ENCODE measurements at places on chromosomes 13 and 19.

DNA sequence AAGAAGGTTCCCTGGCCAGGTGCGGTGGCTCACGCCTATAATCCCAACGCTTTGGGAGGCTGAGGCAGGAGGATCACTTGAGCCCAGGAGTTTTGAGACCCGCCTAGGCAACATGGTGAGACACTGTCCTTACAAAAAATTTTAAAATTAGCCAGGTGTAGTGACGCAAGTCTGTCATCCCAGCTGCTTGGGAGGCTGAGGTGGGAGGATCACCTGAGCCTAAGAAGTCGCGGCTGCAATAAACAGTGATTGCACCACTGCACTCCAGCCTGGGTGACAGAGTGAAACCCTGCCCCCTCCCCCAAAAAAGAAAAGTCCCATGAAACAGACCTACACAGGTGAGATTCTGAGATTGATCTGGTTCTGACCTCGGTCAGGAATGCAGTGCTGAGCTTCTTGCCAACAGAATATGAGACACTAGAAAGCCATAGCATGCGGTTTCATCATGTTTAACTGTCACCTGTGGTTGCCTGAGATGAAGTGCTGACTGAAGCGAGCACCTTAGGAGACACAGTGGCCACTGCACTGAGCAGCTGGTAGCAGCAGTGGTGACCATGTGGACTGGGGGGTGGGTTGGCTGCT, 2.0 kb upstream of the A1BG start:
- DNase-seq = no peak

- DNase-seq = no peak
Observed at GRCh38 chr13:73767191-73767741, 366.9 kb downstream of the KLF12 start.

- DNase-seq = no peak
Observed at GRCh38 chr13:46211116-46211482, 629 bp upstream of the LRRC63 start.

DNA sequence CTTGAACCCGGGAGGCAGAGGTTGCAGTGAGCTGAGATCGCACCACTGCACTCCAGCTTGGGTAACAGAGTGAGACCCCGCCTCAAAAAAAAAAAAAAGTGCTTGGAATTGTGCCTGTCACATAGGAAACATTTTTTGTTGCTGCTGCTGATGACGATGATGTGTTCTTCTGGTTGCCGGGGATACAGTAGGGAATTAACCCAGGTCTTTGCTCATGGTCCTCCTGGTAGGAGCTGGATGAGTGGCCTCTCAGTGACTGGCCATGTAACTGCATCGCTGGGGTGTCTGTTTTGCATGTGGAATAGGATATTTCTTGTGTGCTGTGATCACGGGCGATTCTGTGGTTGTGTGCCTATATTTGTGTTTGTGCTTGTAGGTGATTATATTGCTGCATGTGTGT, 4.7 kb upstream of the CNFN start:
- no peak for DNase-seq

DNA sequence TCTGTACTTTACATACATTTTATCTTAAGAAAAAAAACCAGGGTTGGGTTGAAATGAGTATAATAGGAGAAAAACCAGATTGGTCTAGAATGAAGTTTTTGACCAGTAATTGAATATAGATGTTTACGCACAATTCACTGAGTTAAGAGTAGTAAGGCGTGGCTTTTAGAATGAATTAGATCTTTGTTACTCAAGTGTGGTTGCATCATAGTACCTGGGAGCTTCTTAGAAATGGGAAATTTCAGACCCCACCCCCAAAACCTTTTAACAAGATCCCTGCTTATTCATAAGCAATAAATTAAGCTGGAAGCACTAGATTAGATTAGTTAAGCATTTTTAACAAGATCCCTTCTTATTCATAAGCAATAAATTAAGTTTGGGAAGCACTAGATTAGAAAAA, 28.7 kb upstream of the LMO7 start:
- DNase-seq = no peak

- DNase-seq = peak; percentile 75
Observed at GRCh38 chr13:36154567-36155291, 23.5 kb upstream of the DCLK1 start.

GRCh38 chr19:29675120-29675649, 9.9 kb downstream of the PLEKHF1 start:
- DNase-seq = no peak

DNA sequence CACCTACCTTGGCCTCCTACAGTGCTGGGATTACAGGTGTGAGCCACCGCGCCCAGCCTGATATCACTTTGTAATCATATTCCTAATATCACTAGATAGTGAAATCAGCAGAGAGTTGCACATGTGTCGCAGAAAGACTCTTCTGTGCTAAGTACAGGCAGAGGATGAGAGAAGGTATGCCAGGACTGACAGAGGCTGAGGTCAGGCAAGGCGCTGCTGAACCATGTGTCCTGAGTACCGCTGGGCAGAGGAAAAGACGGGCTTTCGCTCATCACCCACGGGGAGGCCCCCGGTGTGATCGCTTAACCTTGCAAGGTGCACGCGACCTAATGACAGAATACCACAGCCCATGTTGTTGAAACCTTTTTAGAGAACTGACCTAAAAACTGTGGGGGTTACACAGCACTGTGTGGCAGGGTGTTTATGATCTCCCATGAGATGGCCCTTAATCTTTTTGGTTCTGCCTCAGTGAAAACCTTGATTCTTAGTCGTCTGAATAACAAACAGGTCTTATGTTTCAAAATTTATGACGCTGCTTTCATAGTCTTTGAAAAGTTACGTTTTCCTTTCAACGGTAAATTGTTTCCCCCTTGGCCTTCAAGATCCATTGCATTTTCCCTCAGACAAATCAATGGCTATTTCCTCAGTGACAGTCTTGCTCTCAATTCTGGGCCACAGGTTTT, 12.2 kb downstream of the GJA3 start:
- DNase-seq = no peak

DNA sequence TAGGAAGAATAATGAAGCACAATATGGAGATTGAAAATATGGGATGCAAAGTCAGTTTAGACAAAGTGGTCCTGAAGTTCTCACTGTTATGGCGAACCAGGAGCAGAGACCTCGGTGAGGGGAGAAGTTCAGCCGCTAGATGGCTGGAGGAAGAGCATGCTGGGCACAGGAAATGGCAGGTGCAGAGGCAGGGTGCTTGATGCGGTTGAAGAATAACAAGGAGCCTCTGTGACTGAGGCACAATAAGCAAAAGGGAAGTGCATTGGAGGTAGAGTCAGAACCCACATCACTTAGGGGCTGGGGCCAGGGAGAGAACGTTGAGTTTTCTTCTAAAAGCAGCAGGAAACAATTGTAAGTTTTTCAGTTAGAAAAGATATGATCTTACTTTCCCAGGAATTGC, 1725.2 kb downstream of the EFNB2 start:
- DNase-seq = no peak

GRCh38 chr13:93776936-93777335, 550.3 kb downstream of the GPC6 start:
- DNase-seq = no peak

- peak; percentile 22 for DNase-seq
Observed at GRCh38 chr19:11737964-11738745, 591 bp downstream of the ZNF823 start.

- no peak for DNase-seq
Observed at GRCh38 chr13:101697745-101698144, 245.3 kb downstream of the ITGBL1 start.

DNA sequence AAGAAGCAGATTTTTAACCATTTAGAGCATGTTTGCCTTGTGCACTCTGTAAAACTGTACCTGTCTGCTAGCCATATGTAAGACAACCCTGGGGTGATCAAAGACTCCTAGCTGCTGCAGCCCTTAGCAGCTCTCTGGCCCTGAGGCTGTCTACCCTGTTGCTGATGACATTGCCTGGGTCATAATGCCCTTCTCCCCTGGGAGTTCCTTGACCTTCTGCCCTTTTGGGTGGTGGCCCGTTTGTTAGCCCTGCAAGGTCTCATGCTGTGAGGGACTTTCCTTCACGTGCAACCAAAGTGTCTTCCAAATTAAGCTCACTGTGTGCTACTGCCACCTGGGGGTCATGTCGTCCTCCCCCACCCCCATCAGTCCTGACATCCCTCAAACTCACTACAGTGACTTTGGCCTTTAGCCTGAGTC, 7.4 kb downstream of the GPC6 start:
- no peak for DNase-seq

DNA sequence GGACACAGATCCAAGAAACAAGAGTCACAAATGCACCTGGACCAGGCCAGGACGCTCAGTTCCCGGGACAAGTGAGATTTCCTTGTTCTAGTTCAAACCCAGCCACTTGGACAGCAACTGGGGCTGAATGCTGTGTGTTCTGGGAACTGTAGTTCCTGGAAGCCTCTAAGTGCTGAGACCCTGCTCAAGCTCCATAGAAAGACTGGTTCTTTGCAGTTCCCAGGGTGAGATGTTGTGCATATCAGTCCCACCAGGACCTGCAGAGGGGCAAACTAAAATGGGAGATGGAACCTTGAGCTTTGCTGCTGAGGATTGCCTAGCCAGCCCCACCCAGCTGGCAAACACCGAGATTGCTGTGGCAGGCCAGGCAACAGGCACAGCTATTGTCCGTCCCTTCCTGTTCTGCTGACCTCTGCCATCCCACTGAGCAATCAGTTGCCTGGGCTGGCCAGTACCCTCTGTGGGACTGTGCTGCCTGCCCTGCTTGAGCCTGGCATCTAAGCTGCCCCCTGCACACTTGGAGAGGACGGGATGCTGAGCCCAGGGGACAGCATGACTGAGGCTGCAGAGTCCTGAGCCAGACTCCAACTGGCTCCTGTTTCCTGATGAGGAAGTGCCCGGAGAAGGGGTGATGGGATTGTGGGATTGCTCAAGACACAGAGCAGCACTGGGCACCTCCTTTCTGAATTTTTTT, 1.4 kb upstream of the GIPC1 start:
- no peak for DNase-seq

GRCh38 chr19:37506387-37507166, at the start of gene ZNF793:
Gene ZNF793, plus strand, starts transcription at chr19:37506939. Its CDS starts 16,501 bp downstream, at chr19:37523440.
- peak; percentile 90 for DNase-seq

GRCh38 chr13:50468849-50469669, 374.4 kb downstream of the DLEU7 start:
- no peak for DNase-seq

DNA sequence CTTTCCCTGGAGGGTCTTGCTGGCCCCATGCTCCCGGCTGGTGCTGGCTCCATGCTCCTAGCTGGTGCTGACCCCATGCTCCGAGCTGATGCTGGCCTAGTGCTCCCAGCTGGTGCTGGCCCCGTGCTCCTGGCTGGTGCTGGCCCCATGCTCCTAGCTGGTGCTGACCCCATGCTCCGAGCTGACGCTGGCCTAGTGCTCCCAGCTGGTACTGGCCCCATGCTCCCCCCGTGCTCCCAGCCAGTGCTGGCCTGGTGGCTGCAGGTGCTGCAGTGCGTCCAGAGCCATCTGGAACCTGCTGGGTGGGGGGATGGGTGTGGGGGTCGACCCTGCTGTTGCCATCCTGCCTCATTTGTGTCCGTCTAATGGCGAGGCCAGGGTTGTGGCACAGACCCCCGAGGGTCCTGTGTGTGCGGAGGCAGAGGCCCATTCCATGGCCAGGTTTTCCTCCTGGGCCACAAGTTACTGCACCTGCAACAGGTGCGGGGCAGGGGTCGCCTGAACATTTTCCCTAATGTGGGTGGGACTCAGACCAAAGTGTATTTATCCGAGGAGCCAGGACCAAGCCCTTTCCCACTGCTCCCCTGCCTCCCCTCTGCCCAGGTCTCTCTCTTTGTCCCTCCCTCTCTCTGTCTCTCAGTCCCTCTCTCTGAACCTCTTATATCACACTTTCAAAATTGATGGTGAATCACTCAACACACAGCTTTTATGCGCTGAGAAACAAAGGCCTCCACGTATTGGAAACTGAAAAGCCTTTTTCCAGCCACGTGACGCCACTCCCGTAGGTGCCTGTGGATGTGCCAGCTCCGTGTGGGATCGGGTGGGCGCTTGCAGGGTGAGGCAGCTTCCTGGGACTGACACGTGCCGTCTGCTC, 45.1 kb downstream of the MCF2L start:
- DNase-seq = no peak

DNA sequence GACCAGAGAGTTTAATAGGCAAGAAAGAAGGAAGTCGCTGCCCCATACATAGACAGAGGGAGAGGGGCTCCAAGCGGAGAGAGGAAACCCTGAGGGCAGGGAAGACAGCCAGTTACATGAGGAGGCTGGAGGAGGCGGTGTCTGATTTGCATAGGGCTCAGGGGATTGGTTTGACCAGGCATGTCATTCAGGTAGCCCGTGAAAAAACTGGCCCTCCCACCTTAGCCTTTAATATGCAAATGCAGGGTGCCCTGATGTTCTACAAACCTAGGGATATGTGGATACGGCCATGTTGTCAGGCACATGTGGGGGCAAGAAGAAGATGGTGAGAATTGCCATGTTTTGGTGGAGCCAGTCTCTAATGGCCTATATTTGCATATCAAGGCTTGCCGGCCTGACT, 1461.6 kb downstream of the PCDH9 start:
- DNase-seq = no peak

GRCh38 chr19:41537789-41538188, 38.2 kb upstream of the CEACAM21 start:
- no peak for DNase-seq

Data from right hindlimb (tissue), 1 donor.